ENCODE measurements at places on chromosomes 5 and 9. TPM values are rescaled to one million over a fixed set of nuclear protein-coding genes. Genes with fewer than 3 reads are reported as not detected.

GRCh38 chr5:123035360-123035917 lies 1.1 kb downstream of the PPIC start:
- peaks cover 72% of the 10 kb centered on the region for H3K27me3 ChIP-seq
- peak; percentile 17 for DNase-seq
- H3K27ac ChIP-seq = no peak overlapping the region
- H3K36me3 ChIP-seq = no peaks in the 10 kb centered on the region
- peaks cover 7% of the 10 kb centered on the region for H3K4me1 ChIP-seq

GRCh38 chr9:133141833-133142595 lies 21.0 kb upstream of the RALGDS start:
- H3K27me3 ChIP-seq = no peaks in the 10 kb centered on the region
- H3K4me3 ChIP-seq = no peak overlapping the region
- DNase-seq = no peak

DNA sequence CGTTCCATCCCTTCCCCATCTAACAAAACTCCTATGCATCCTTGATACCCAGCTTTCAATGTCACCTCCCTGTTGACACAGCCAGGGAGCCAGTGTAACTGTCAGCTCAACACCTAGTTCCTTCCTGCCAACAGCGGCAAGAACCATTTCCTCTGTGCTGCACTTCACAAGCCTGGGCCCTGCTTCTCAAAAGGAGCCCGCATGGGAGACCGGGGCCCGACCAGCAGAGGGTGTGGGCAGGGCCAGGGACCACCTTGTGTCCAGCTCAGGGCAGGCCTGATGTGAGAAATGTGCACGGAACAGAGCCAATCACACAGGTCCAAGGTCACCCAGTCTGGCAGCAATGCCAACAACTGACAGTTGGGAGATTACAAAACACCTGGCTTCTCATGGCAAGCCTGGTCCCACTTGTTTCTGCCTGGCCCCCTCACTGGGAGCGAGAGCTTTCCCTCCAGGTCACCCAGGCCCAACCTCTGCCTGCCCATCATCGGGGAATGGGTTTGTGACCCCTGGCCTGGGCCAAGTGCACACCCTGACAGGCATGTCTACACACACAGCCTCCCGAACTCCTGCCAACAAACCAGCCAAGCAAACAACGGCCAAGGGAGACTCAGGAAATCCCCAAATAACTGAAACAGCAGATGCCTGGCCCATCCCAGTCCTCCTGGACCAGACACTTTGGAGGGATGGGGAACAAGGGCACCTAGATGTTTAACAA lies 3.1 kb downstream of the RNF44 start:
- H3K4me1 ChIP-seq = peaks cover 51% of the 10 kb centered on the region
- H3K27ac ChIP-seq = peak overlapping the region; percentile 98
- H3K27me3 ChIP-seq = no peaks in the 10 kb centered on the region
- H3K4me3 ChIP-seq = peak overlapping the region; percentile 99

DNA sequence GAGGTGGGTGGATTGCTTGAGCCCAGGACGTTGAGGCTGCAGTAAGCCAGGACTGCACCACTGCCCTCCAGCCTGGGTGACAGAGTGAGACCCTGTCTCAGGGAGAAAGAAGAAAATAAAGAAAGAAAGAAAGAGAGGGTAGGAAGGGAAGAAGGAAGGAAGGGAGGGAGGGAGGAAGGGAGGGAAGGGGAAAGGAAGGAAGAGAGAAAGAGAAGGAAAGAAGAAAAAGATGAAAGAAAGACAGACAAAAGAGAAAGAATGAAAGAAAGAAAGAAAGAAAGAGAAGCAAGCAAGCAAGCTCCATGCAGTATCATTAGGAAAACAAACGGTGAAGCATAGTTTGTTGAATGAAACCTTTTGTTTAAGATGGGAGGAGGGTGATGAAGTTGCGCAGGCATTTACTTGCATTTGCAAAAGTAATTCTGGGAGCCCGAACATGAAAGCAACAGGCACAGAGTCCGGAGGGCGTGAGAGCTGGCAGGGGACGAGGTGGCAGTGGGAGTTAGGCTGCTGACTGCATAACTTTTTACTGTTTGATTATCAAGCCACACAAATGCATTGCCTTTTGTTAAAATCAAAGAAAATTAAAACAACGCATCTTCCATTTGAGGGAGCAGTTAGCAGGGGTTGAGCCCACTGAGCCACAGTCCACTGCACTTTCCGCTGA lies 26.0 kb upstream of the CEP72 start:
- H3K4me1 ChIP-seq = no peaks in the 10 kb centered on the region
- H3K4me3 ChIP-seq = no peak overlapping the region
- H3K27ac ChIP-seq = no peak overlapping the region
- H3K36me3 ChIP-seq = no peaks in the 10 kb centered on the region
- no peak for DNase-seq

DNA sequence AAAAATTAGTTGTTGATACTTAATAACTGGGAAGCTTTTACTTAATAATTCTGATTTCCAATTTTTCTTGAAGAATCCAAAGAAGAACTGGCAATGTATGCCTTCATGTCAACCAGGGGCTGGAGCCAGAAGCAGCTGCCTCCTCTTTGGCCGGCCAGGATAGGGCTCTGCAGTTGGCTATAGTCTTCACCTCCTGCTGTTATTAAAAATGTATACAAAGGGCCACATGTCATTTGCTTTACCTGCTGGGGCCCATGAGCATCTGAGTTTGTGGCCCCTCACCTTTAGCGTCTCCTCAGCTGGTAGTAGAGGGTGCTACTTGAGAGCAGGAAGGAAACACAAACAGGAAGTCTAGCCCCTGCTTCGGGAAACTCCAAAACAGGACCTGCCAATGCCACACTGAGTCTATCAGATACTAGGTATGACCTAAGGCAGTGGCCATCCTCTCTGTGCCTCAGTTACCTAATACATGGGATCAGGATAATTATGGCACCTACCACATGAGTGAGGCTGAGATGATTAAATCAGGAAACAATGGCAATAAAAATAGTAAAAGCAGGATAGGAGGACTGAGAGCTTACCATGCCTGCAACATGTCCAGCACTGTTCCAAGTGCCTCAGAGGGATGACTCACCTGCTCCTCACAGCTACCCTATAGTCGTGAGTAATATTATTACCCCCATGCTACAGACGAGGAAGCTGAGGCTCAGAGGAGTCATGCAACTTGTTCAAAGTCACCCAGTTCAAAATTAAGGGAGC lies 21.3 kb downstream of the CCDC69 start:
- H3K27me3 ChIP-seq = no peaks in the 10 kb centered on the region
- H3K4me3 ChIP-seq = no peak overlapping the region
- DNase-seq = peak; percentile 10
- no peak overlapping the region for H3K27ac ChIP-seq
- H3K36me3 ChIP-seq = no peaks in the 10 kb centered on the region

DNA sequence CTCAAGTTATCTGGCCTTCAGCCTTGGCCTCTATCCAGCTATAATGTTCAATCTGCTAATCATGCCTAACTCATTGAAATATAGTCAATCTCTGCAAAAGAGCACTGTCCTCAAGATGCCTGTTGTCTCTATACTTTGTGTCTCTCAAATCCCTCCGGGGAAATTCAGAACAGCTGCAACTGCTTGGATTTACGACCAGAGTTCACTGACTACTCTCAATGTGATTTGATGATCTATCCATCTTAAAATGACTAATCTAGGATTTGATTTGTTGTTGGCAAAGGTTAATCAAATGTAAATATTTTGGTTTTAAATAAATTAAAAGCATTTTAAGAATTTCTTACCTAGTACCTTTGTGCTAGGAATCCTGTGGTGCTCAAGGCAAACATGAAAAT lies 40.9 kb downstream of the SVEP1 start:
- no peaks in the 10 kb centered on the region for H3K27me3 ChIP-seq
- H3K36me3 ChIP-seq = no peaks in the 10 kb centered on the region
- H3K27ac ChIP-seq = no peak overlapping the region
- peaks cover 39% of the 10 kb centered on the region for H3K4me1 ChIP-seq

DNA sequence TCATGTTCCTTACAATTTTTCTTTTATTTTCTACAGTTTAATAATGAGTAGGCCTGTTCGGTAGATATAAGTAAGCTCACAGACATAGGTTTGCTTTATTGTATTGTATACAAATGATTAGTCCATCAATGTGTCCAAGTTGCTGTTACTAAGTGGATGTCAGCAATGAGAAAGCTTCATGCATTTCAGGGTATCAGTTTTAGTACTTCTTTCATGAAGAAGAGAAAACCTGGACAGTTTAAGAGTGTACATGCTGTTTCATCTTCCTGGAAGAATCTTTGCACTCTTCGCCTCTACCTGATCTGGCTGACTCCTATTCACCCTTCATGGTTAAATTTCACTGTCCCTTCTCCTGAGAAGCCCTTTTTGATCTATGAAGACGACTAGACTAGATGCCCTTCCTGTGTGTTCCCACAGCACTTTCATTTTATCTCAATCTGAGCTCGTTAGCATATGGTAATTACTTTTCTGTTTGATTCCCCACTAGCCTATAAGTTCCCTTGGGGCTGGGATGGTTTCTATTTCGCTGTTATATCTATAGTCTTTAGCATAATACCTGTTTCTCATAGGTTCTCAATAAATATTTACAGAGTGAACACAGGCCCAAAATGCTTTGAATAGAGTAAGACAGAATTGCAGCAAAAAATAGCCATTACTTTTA lies 70.7 kb downstream of the CETN3 start:
- H3K27ac ChIP-seq = no peak overlapping the region
- no peaks in the 10 kb centered on the region for H3K36me3 ChIP-seq
- no peak for DNase-seq
- H3K4me1 ChIP-seq = no peaks in the 10 kb centered on the region
- peaks cover 10% of the 10 kb centered on the region for H3K27me3 ChIP-seq

DNA sequence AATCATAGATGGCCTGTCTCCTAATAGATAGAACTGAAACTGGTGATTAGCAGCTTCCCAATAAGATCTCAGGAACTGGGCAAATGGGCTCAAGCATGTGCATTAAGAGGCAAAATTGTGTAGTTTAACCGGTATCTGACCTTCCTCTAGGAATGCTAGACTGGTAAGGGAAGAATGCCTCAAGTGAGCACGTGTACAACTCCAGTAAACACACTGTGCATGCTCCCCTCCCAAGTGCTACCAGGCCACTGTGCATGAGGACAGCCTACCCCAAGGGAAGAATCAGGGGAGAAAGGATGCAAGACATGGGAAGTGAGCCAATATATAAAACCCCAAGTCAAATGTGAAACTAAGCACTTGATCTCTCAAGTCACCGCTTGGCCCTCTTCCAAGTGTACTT lies 1157.4 kb upstream of the CDH18 start:
- no peak overlapping the region for H3K4me3 ChIP-seq
- H3K27me3 ChIP-seq = no peaks in the 10 kb centered on the region
- no peak for DNase-seq
- no peaks in the 10 kb centered on the region for H3K4me1 ChIP-seq

GRCh38 chr5:110899566-110900412 lies 161.0 kb downstream of the SLC25A46 start:
- H3K27ac ChIP-seq = no peak overlapping the region
- H3K4me1 ChIP-seq = no peaks in the 10 kb centered on the region
- no peak overlapping the region for H3K4me3 ChIP-seq
- no peaks in the 10 kb centered on the region for H3K36me3 ChIP-seq
- H3K27me3 ChIP-seq = peaks cover 13% of the 10 kb centered on the region

GRCh38 chr5:74581988-74582365 lies 58.6 kb downstream of the ENC1 start:
- no peaks in the 10 kb centered on the region for H3K27me3 ChIP-seq
- H3K4me3 ChIP-seq = no peak overlapping the region
- H3K27ac ChIP-seq = no peak overlapping the region
- no peaks in the 10 kb centered on the region for H3K36me3 ChIP-seq
- H3K4me1 ChIP-seq = no peaks in the 10 kb centered on the region
- DNase-seq = peak; percentile 19

DNA sequence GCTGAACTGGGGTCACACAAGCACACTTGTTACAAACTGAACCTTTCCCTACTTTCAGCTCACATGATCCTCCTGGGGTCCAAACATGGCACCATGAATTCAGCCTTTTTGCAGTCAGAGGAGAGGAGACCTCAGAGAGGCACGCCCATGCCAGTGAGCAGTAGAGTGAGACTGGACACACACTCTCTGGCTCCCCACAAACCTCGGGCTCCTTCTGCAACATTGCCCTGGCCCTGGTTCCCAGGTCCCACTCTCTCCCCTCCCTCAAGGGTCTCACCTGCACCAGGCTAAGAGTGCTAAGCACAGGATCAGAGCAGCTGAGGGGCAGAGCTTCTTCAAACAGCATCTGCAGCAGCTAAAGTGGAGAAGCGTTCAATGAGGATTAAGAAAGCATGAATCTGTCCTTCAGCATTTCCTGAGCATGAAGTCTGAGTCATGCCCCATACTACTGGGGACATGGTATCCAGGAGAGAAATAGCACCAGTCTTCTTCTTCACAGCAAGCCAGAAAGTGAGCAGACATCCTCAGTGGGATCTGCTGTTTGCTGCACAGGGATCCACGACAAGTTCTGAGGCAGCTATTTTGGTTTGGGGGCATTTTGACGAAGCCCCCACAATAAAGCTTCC lies 27.2 kb downstream of the SLC35A4 start:
- DNase-seq = peak; percentile 59
- no peaks in the 10 kb centered on the region for H3K4me1 ChIP-seq
- no peak overlapping the region for H3K4me3 ChIP-seq
- no peak overlapping the region for H3K27ac ChIP-seq

- H3K4me3 ChIP-seq = no peak overlapping the region
- no peaks in the 10 kb centered on the region for H3K36me3 ChIP-seq
- no peak overlapping the region for H3K27ac ChIP-seq
- H3K4me1 ChIP-seq = no peaks in the 10 kb centered on the region
- H3K27me3 ChIP-seq = peaks cover 5% of the 10 kb centered on the region
- no peak for DNase-seq
Observed at GRCh38 chr5:147113967-147114366, 120.9 kb upstream of the STK32A start.

- no peak overlapping the region for H3K27ac ChIP-seq
- no peak for DNase-seq
- H3K4me3 ChIP-seq = no peak overlapping the region
- H3K27me3 ChIP-seq = peaks cover 19% of the 10 kb centered on the region
Observed at GRCh38 chr5:126961702-126962101, 68.7 kb downstream of the MARCHF3 start.

DNA sequence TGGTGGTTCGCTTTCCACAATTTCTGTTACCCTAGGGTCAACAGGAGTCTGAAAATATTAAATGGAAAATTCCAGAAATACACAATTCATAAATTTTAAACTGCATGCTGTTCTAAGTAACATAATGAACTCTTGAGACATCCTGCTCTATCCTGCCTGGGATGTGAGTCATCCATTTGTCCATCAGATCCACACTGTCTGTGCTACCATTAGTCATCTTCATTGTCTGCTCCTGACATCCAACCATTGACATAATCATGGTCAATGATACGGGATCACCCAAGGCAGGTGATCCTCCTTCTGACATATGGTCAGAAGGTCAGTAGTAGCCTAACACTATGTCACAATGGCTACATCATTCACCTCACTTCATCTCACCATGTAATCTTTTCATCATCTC lies 276.7 kb upstream of the KIF2A start:
- H3K27ac ChIP-seq = no peak overlapping the region
- H3K36me3 ChIP-seq = no peaks in the 10 kb centered on the region

GRCh38 chr5:176778921-176779465 lies 31.4 kb upstream of the UNC5A start:
- no peaks in the 10 kb centered on the region for H3K4me1 ChIP-seq
- no peak overlapping the region for H3K27ac ChIP-seq
- DNase-seq = no peak
- H3K27me3 ChIP-seq = no peaks in the 10 kb centered on the region
- no peak overlapping the region for H3K4me3 ChIP-seq

The ADRB2 gene
- total RNA-seq = not detected

The CDO1 gene
- 3.2 TPM for total RNA-seq

The SHOC1 gene
- not detected for total RNA-seq

The C9orf153 gene
- total RNA-seq = 0.35 TPM

The IL3 gene
- not detected for total RNA-seq

The CCDC171 gene
- 72.5 TPM for total RNA-seq

The ADAMTSL2 gene
- total RNA-seq = 0.06 TPM

The ASPN gene
- 0.15 TPM for total RNA-seq
